ENCODE measurements at places on chromosomes 3 and 15.

- no peak for DNase-seq
Observed at GRCh38 chr15:61888074-61888780, 172.0 kb downstream of the VPS13C start.

- DNase-seq, result no peak
Observed at GRCh38 chr3:70990723-70991122, 592.8 kb downstream of the FOXP1 start.

- DNase-seq, result no peak
Observed at GRCh38 chr15:65214010-65214409, 2.7 kb upstream of the CILP start.

DNA sequence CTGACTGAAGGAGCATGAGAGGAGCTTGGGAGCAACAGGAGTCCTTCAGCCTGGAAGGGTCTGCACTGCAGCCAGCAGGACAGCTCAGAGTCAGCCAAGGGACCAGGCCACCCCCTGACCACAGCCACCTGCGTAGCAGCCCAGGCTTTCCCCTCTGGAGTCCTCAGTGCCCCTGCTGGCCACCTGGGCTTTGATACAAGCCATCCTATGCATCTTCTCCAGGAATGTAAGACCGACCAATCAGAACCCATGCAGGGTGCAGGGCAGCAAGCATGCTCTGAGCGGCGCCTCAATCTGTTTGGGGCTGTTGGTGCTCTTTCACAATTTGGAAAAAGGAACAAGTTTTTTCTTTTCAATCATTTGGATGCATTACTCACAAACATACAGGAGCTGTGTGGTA, 52.0 kb downstream of the DZIP1L start:
- DNase-seq, result no peak

DNA sequence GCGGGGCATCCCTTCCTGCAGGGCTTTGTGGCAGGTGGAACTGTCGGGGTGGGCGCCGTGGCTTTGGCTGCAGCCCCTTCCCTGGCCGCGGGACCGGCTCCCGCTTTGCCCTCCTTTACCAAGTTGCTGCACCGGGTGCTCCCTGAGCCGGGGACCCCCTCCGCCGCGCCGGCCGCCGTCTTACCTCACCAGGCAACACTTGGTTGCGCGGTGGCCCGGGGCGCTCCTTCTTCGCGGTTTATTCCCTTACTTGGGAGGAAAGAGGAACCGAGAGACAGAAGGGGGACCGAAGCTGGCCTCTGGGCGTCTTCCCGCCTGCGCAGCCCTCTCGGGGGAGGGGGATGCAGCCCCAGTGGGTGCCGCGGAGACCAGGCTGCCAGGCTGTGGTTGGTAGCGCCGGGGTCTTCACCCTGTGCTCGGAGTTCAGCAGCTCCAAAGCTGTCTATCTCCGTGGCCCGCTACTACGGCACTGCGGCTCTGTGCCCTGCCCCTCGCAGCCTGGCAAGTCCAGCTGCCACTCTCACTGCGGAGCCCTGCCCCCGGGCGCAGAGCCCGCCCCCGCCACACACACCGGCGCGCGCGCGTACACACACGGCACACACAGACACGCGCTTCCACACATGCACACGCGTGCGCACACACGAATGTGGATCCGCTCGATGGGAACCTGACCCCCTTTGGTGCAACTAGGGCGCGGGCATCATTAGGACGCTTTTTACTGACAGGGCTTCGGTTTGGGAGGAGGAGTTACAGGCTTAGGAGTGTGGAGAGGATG, at the start of gene DGKG:
Gene DGKG, minus strand, starts transcription at position 473 of the 775 bp plus-strand sequence. CDS start 41,775 bp downstream, outside the sequence.
- peak; percentile 85 for DNase-seq

DNA sequence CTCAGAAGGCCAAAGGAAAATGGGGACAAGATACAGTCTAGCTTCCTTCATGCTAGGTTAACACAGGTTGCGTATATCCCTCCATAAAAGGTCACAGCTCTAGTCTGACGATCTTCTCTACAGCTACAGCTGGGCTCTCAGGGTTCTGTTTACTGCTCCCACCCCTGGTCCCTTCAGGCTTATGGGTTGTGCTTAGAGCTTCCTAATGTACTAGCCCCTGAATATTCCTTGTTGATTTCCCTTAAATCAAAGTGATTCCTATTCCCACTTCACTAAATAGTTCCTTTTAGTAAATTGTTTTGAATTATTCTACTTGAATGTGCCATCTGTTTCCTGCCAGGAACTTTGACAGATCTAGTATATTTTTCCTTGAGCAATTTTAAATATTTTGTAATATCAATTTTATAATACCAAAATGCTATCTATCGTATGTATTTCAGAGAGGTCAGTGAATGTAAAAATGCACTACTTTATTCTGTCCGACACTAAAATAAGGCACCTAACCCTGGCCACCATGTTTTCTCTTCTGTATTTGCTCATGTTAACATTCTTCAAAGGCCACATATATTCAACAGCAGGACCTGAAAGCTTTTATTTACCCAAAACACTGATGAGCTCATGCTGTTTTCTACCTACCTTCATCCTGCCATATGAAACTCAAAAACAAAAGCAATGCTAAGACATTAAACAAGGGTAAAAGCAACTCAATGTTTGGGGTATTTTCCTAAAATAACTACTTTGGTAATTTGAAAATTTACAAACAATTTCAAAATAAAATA, 92.8 kb upstream of the TGFBR2 start:
- DNase-seq, result no peak

DNA sequence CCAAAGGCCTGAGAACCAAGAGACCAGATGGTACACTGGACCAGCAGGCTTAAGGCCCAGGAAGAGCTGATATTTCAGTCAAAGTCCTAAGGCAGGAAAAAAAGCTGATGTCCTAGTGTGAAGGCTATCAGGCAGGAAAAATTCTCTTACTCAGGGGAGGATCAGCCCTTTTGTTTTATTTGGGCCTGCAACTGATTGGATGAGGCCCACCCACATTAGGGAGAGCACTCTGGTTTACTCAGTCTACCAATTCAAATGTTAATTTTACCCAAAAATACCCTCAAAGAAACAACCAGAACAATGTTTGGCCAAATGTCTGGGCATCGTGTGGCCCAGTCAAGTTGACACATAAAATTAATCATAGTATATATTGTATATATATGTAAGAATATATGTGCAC, 24.5 kb upstream of the MYRIP start:
- no peak for DNase-seq

GRCh38 chr3:153026026-153026425, 136.0 kb upstream of the RAP2B start:
- peak; percentile 61 for DNase-seq

DNA sequence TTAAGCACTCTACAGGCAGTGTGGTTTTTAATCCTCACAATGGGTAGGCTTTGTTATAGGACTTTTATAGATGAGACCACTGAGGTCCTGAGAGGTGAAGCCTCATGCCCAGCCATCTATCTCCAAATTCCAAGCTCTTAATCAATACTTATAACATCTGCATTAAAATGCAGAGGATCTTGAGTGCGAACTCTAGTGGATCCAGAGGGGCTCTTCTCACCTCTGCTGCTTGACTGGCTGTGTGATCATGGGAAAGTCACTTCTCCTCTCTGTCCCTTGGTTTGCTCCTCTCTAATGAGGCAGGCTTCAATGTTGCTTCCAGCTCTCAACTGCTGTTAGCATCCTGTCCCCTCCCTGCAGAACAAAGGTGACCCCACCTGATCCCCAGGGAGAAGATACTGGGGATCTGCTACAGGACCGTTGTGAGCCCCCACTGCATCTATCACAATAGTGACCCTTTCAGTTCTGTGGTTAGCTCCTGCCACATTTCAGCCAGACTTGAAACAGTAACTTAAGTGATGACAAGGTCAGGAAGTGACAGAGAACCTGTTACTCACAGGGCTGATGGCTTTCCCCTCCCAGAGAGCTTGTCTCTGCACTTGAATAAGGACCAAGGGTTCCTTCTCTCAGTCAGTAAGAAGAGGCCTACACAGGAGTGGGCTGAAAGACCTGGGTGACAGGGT, 1.3 kb downstream of the SLC27A2 start:
- no peak for DNase-seq

DNA sequence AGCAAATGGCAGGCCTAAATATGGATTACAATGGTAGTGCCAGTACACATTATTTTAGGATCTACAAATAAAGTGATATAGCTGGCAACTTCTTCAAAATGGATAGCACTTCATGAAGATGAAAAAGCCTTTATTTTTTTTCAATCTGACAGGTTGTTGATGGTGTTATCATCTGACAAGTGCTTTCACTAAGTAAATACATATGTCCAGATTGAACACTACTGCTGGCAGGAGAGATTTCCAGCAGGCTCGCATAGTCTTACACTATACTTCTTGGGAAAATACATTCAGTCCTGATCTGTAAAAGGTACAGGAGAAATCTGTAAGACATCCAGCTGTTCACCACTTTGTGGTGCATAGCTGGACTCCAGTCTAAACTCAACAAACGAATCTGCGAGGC, 50.9 kb upstream of the ALCAM start:
- DNase-seq, result no peak

DNA sequence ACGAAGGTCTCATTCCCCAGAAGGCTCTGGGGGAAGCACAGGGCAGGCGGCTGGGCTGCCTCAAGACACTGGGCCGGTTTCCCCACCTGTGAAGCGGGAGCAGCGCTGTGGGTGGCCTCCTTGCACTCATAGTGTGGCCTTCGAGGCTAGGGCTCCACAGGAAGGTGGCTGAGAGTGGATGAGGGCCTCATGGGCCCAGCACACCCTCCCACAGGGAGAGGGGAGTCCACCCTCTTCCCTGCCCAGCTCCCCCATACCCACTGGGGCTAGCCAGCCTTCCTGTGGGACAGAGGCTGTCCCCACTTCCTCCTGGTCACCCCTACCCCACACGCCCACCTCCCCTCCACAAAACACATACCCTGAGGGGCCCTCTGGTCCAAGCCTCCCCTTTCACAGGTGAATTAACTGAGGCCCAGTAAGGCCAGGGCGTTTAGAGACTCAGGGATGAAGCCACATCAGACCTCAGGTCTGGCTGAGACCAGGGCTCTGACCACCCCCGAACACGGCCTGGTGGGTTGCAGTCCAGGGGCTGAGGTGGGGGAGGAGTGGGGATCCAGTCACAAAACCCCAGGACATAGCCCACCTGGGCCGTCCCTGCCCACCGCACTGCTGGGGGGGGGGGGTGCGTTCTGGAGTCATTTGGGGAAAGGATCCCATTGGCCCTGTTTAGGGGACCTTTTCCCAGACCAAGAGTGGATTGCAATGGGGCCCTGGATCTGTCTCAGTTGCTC, 1.1 kb downstream of the ANPEP start:
- no peak for DNase-seq

Measured in T47D (cell line).